ENCODE measurements at places on chromosomes 7 and 10.

GRCh38 chr10:5611899-5612680 lies 54.3 kb downstream of the ASB13 start:
- DNase-seq: no peak

GRCh38 chr10:102710609-102711008 lies 3.6 kb downstream of the ARL3 start:
- DNase-seq: no peak

DNA sequence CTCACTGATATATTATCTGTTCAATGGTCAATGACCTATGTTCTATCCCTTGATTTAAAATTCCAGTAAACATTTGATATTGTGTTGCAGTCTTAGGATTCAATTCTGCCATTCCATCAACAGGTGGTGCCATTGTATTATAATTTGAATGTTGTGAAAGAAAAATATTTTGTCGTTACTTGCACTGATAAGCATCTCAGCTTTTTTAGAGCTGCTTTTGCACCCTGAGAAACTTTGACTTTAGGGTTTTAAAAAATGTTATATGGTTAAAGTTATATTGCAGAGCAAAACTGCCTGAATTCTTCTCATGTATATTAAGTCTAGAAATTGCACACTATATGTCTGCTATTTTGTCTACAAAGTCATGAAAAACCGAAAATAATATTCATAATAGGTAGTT lies 18.8 kb upstream of the MINDY3 start:
- DNase-seq: peak; percentile 45

DNA sequence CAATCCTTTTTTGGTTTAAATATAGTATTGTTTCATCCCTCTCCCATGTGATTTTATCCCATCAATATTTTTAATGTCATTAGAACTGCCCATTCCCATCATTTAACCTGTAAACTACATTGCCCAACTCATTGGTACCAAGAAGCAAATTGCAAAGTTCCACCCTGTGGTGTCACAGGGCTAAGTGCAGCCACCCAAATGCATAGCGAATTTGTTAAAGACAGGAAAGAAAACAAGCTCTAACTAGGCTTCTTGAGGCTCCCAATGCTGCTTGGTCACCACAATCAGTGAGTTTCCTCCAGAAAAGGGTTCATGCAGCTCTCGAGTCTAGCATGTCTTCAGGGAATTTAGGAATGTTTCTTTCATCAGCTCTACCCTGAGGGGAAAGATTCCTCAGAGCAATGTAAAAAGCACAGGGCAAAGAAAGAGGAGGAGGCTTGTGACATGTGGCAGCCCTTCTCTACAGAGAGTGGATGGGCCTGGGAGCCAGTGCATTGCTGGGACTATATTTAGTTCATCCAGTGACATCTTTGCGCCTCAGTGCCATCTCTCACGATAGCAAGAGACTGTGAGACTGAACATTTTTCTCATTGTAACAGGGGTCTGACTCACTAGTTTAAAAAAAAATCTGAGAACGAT lies 58.1 kb downstream of the CAV1 start:
- DNase-seq: peak; percentile 79

GRCh38 chr7:101362334-101363195 lies at the start of gene COL26A1:
Gene COL26A1 (plus strand): TSS chr7:101362875. CDS start chr7:101363033, 158 bp downstream.
- no peak for DNase-seq
